ENCODE measurements at places on chromosomes 1 and 21.
A peak's percentile ranks its signal among the peaks of the same experiment; 100 is the strongest.

DNA sequence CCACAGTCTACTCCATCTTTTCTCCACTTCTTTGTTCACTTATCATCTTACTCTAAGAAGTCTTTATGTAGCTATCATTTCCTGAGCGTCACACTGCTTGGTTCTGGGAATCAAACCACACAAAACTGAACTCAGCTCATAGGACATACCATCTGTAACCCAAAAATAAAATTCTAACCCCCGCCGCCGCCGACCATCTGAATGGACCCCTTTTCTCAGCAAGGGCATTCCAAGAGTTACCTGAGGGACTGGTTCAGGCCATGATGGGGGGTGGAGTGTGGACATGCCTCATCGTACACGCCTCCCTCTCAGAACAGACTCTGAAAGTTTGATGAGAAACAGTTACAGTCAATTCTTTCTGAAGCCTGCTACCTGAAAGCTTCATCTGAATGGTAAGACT lies 12.6 kb upstream of the CHI3L2 start:
- no peak for DNase-seq

GRCh38 chr1:66733348-66734017 lies 18.8 kb upstream of the DYNLT5 start:
- DNase-seq: peak; percentile 28

- DNase-seq: no peak
These were observed 1.5 kb downstream of the S100PBP start for GRCh38 chr1:32818804-32819541.

- no peak for DNase-seq
These were observed 69.6 kb upstream of the B3GALT2 start for GRCh38 chr1:193256019-193256418.

DNA sequence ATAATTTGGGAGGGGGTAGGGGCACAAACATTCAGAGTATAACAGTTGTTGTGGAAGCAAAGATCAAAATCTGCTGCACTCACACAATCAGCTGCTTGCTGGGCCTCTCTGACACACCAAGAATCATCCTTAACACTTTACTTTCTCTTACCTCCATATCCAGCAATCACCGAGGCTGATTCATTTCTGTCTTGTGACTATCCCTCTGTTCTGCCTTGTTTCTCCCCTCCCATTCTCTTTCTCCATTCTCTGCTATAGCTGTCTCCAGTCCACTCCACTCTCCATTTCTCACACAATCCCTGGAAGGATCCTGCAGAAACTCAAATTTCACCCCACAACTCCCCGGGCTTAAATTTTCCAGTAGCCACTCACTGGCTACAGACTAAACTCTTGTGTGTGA lies 91.8 kb upstream of the NGF start:
- DNase-seq: peak; percentile 79

DNA sequence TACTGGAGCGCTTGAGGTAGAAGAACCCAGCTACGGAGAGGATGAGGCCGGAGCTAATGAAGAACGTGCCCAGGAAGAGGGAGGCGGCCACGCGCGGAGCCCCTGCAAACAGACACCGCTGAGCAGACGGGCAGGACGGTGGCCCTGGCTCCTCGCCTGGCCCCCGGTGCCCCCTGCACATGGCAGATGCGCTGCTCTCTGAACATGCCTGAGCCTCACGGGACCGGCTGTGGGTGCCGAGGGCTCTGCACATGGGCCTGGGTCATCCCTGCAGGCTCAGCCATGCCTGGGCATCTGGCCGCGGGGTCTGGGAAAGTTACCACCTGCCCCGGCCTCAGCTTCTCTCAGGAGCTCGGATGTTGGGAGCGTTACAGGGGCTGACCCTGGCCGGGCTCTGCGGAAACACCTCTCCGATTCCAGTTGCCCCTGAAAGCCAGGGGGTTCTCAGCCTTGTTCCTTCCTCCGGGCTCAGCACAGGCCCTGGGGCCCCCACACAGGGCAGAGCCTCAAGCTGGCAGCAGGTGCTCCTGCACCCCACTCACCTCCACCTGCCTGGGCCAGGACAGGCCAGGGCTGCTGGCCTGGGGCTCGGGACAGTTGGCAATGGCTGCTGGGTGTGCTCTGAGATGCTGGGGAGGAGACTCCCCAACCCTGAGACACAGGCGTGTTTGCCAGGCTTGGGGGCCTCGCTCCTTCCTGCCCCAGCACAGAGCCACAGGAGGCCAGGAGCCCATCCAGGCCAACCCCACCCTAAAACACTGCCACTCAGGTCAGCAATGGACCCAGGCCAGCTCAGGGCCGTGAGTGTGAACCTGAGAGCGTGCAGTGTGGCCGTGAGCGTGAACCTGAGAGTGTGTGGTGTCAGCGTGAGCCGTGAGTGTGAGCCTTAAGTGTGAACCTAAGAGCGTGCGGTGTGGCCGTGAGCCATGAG lies 12.1 kb upstream of the RNF223 start:
- no peak for DNase-seq

- no peak for DNase-seq
These were observed 69.9 kb upstream of the SIPA1L2 start for GRCh38 chr1:232699814-232700213.

GRCh38 chr1:234288946-234289345 lies 84.3 kb upstream of the COA6 start:
- DNase-seq: no peak

- DNase-seq: no peak
These were observed 65.4 kb upstream of the SMYD2 start for GRCh38 chr1:214215583-214215982.

DNA sequence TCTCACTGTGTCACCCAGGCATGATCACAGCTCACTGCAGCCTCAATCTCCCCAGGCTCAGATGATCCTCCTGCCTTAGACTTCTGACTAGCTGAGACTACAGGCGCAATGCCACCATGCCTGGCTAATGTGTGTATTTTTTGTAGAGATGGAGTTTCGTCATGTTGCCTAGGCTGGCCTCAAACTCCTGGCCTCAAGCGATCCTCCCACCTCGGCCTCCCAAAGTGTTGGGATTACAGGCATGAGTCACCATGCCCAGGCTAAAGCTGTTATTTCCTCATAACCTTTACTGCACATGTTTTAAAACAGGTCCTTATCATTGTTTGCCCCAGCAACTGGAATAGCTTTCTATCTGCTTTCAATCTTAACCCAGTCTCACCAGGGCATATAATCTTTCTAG lies 2.9 kb downstream of the SARS1 start:
- no peak for DNase-seq

DNA sequence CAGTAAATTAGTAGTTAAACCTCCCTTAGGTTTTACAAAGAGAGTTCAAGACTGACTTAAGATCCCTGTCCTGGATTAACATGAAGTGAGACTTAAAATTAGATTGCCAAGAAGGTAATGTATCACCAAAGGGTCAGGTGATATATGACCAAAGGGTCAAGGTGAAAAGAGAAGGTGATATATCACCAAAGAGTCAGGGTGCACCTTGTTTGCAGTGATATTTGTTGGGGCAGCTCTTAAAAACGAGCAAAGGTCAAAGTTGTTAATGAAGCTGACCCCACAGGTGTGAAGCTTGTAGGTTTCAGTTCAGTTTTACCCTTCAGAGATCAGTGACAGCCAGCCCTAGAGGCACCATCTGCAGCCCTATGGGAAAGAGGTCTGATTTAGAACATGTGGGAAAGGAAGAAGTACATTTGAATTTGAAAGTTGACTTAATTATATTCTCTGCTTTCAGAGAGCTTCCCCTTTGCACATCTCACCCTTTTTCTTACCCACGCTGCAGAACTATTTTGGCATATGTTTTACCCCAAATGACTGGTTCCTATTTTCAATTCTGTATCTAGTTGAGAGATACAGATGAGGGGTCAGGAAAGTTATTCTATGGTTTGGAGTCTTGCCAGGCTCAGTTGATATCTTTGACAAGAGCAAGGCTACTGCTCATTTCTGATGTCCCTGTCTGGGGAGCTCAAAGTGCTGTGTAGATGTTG lies 170.8 kb downstream of the S1PR1 start:
- DNase-seq: no peak

DNA sequence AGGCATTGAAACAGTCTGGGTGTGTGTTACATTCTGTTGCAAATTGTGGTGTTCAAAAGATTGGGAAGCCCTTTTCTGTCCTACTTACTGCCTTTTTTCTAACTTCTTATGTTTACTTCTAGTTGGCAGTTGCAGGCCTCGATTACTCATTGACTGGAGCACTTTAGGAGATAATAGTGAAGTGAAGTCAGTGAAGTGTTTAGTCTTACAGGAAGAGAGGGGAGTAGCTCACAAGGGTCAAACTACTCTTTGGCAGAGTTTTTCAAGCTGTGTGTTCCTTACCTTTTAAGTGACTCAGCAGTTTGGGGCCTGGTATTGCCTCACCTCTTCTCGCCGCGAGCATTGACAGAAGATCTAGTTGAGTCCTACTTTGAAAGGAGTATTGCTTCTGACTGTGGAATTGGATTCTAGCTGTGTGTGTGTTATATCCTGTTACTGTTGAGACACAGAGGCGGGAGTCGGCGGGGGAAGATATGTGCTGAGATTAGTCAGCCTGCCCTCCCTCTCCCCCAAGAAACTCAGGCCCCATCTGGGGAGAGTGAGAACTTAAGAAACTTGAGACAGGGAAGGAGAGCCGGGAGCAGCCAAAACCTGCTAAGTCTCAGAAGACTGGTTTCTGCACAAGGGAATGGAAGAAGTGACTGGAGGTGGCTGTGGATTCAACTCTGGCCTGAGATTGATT lies 19.3 kb downstream of the AHCYL1 start:
- DNase-seq: peak; percentile 98

GRCh38 chr1:29515170-29515955 lies 279.0 kb downstream of the PTPRU start:
- DNase-seq: no peak

DNA sequence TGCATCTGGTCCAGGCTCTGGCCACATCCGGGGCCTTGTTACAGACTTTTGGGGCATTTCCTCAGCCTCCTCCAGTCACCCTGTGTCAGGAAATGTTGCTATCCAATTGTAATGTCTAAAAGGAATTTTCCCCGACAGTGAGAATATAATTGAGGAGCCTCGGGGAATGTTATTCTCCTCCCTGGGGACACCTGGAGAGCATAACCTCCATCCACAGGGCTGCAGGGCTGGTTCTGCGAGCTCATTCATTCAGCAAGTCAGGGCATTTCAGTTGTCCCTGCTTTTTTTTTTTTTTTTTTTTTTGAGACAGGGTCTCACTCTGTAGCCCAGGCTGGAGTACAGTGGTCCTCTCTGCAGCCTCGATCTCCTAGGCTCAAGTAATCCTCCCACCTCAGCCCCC lies 72.6 kb downstream of the MDM4 start:
- no peak for DNase-seq

- no peak for DNase-seq
These were observed 568.9 kb upstream of the ADGRL4 start for GRCh38 chr1:79575424-79575823.

DNA sequence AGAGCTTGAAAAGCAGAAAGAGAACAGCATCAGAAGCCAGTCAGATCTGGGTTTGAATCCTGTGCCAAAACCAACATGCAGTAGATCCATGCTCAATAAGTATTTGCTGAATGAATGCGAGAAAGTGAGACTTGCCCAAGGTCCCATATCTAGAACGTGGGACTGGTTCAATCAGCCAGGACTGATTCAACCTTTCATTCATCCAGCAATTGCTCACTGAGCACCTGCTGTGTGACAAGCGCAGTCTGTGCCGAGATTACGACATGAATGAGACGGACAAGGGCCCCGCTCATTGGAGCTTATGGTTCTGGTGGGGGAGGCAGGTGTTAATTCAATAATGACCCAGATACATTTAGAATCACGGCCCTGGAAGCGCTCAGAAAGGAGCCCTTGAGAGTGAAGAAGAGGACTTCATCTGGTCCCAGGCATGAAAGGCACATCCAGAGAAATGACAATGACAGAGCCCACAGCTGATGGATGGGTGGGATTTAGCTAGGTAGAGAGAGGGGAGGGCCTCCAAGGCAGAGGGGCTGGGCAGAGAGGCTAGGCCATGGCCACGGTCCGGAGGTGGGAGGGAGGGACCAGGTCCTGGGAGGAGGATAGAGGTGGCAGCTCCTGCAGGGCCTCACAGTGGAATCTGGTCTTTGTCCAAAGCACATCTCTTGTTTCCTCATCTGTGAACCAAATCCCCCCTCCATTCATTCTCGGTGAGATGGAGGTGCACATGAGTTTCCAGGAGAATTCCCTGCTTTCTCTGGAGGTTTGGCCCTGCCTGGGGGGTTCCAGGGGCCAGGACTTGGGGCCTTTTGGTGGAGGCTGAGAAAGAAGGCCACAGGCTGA lies 4.2 kb upstream of the FAM131C start:
- DNase-seq: peak; percentile 38

- no peak for DNase-seq
These were observed 493.0 kb upstream of the ADGRL4 start for GRCh38 chr1:79499541-79499940.

- DNase-seq: no peak
These were observed 8.0 kb downstream of the C1orf35 start for GRCh38 chr1:228095161-228095560.

DNA sequence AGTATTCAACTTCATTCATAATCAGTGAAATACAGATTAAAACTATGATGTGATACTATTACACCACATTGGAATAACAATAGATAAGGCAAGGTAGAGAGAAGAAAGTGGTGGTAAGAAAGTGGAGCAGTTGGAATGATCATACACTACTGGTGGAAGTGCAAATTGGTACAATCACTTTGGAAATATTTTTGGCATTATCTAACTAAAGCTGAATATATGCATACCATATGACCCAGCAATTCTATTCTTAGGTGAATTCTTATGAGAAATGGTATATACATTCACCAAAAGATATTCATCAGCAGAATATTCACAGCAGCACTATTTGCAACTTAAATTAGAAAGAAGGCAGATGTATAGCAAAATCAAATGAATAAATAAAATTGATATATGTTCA lies 21.4 kb upstream of the PTPRC start:
- no peak for DNase-seq

GRCh38 chr21:42820616-42821465 lies 58.5 kb downstream of the WDR4 start:
- no peak for DNase-seq

DNA sequence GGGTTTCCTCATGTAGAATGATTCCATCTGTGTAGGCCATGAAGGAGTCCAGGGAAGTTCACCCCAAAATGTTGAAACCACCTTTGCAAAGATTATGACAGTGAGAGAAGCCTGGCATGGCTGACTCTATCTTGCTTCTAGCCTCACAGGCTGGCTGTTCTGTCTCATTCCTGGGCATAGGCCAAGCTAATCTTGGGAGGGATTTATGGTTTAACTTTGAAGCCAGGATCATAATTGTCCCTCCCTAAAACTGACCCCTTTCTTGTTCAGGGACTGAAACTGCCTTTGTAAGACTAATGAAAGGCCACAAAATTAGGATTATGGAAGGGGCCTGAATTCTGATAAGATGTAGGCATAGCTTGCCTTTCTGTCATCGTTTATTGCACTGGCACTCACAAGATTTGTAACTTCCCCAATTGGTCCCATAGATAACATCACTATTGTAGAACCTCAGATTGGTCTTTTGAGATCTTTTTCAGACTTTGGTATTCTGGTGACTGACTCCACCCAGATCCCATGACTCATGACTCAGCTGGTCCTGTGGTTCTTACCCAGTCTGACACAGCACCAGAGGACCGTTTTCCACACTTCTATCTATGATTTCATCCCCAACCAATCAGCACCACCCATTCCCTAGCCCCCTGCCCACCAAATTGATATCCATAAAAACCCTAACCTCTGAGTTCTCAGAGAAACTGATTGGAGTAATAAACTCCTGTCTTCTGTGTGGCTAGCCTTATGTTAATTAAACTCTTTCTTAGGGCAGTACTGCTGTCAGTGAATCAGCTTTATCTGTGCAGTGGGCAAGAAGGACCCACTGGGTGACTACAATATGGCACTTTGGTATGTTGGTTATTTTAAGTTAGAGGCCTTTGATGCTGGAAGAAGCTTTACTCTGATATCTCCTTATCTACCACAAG lies 13.6 kb upstream of the LAMTOR5 start:
- DNase-seq: peak; percentile 87

- no peak for DNase-seq
These were observed 132.5 kb downstream of the PEX14 start for GRCh38 chr1:10607228-10607627.

- DNase-seq: peak; percentile 60
These were observed 50.2 kb upstream of the TSHB start for GRCh38 chr1:114979278-114979891.

Measured in fibroblast of mammary gland (primary cell).